ENCODE measurements at places on chromosomes 12 and 14.

DNA sequence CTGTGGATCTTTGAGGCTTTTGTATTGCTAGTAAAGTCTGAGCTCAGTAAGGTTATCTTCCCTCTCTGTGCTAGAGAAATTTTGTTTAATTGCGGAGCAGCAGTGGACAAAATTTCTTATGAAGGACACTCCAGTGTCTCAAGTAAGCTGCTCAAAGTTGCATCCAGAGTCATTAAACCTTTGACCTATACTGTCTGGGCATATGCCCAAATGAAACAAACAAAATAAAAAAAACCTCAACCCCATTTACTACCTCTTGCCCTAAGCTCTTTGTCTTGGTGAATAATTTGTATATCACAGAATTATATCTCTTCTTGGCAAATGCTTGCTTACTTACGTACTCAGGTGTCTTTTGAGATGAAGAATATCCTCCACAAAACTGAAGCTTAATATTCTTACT, 465.2 kb downstream of the SOX5 start:
- DNase-seq = no peak

GRCh38 chr14:22991852-22992251, 9.5 kb upstream of the AJUBA start:
- peak; percentile 63 for DNase-seq

GRCh38 chr14:71122866-71123565, 215.8 kb downstream of the PCNX1 start:
- no peak for DNase-seq

- peak; percentile 14 for DNase-seq
Measured at GRCh38 chr12:62900686-62901272, 34.2 kb downstream of the PPM1H start.

GRCh38 chr12:212715-213526, 1.0 kb downstream of the SLC6A12 start:
- DNase-seq = no peak

GRCh38 chr12:30304528-30304927, 391.1 kb downstream of the IPO8 start:
- DNase-seq = no peak

- DNase-seq = peak; percentile 87
Measured at GRCh38 chr14:69101331-69101826, 51.5 kb downstream of the DCAF5 start.

DNA sequence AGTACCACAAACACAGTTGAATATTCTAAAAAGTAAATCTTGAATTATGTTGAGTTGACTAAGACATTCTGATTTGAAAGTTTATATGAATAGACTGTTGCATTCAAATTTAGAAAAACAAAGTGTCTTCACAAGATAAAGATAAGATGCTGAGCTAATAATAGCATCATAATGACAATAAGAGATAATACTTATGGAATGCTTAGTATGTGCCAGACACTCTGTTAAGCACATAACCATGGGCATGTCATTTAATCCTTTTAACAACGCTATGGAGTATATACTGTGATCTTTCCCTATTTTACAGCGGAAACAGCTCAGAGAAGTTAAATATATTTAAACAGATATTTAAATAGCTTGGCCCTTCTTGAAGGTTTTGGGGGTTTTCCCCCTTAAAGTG, 163.4 kb downstream of the SRGAP1 start:
- no peak for DNase-seq

DNA sequence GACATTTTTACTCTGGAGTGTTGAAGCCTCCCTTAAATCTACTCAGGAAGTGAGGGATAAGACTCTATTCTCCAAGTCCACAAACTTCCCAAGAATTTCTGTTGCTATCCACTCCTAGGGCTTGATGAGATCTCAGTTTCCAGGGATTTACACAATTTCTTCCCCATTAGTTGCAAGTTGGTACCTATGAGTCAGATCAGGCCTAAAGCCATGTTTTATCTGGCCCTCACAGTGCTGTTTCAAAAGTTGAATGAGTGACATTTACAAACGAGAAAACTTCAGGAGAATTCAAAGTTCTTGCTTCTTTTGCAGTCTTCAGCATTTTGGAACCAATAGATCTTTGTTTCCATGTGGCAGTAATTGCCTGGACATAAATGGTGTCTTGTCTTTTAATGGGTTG, 156.4 kb upstream of the SYT10 start:
- no peak for DNase-seq

DNA sequence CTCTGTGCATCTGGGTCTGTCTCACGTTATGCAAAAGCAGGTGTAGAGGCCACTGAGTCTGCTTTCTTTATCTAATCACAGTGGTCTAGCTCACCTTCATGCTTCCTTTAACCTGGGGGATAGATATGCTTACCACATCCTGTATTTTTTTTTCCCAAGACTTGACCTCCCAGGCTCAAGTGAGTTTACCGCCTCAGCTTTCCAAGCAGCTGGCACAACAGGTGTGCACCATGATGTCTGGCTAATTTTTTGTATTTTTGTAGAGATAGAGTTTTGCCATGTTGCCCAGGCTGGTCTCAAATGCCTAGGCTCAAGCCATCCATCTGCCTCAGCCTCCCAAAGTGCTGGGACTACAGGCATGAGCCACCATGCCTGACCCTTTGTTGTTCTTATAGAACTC, 236.0 kb downstream of the ATP23 start:
- no peak for DNase-seq

DNA sequence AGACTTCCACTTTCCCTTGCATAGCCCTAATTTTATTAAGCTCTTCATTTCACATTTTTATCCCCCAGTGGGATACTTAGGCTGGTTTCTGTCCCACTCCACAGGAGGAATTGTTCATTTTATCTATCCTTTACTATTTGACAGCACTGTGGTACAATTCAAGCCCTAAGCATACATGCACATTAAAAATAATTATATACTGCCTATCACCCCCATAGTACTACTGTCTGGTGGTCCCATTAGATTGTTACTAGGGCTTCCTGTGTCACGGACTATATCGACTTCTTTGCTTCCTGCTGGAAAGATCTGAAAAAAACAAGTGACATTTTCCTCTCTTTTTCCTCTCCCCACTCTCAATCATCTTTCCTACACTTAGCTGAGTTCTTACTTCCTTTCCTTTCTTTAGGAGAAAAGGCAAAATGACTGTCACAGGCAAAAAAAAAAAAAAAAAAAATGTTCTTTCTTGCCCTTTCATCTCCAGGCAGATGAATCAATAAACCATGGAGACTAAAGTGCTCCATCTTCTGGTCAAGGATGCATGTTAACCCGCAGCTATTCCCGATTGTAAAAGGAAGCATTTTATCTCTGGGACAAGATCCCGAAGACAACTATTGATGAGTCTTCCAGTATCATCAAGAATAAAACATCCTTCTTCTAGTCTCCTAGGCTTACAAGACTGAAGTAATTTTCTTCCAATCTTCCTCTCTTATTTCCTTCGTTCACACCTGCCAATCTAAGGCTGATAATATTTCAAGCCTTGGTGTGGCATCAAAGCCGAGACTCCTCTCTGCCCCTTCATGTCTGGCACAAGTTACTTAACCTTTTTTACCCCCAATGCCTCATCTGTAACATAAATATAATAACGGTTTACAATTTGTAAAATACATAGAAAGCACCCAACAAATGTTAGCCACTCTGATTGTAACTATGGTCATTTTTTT, 94.4 kb upstream of the PLEKHG7 start:
- DNase-seq = peak; percentile 40

GRCh38 chr12:16939871-16940306, 333.9 kb upstream of the LMO3 start:
- peak; percentile 81 for DNase-seq

GRCh38 chr12:93178154-93178878, 199.4 kb upstream of the NUDT4 start:
- peak; percentile 55 for DNase-seq

- no peak for DNase-seq
Measured at GRCh38 chr12:8146442-8146771, 10.4 kb upstream of the ZNF705A start.

- peak; percentile 55 for DNase-seq
Measured at GRCh38 chr12:7747246-7747645, at the start of gene CLEC4C. Gene CLEC4C (minus strand): TSS chr12:7747375. CDS start chr12:7747348, 27 bp downstream.

GRCh38 chr14:23243066-23243465, 5.3 kb downstream of the RNF212B start:
- DNase-seq = no peak

DNA sequence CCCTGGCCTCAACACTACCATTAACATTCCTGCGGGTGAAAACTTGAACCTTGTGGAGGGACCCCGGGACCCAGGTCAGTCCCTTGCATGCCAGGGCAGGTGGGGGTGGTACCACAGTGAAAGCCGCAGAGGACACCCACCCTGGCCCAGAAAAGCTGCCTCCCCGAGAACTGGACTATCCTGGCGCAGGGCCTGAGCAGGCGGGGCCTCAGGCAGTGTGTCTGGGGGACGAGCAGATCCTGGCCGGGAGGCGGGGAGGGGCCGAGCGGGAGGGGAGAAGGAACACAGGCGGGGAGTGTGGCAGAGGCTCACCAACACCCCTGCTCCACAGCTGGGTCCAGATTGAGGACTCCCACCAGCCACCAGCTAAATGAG, 10.0 kb downstream of the AHNAK2 start:
- DNase-seq = no peak

DNA sequence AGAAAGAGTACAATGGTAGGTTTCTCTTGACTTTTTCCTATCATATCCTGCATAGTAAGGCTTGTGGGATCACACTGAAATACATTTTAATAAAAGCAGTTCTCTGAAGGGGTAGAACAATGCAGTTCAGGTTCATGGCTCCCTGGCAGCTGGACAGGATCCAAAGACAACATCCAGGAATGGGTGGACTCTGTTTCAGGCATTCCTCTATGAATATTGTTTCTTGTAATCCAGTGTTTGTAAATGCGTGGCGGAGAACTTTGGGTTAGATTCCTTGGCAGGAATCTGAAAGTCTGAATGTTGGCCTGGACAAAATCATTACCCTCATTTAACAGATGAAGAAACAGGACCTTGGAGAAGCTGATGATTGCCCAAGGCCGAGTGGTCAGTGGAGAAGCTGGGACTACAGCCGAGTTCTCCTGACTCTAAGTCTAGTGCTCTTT, 43.5 kb downstream of the SYNE2 start:
- DNase-seq = no peak

DNA sequence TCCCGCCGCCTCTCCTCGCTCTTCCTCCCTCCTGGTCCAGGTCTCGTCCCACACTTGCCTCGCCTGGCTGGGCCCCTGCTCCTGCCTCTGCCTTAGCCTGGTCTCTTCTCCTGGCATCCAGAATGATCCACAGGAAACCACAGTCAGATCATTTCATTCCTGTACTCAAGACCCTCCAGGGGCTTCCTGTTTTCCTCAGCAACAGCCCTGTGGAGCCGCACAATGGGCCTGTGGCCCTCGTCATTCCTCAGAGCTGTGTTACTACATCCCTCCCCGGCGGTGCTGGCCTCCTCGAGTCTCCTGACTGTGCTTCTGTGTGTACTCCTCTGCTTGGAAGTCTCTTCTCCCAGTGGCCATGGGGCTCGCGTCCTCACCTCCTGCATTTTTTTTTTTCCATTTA, 20.1 kb downstream of the ATP6V0A2 start:
- no peak for DNase-seq

GRCh38 chr12:24113701-24114100, 164.2 kb upstream of the SOX5 start:
- DNase-seq = no peak

DNA sequence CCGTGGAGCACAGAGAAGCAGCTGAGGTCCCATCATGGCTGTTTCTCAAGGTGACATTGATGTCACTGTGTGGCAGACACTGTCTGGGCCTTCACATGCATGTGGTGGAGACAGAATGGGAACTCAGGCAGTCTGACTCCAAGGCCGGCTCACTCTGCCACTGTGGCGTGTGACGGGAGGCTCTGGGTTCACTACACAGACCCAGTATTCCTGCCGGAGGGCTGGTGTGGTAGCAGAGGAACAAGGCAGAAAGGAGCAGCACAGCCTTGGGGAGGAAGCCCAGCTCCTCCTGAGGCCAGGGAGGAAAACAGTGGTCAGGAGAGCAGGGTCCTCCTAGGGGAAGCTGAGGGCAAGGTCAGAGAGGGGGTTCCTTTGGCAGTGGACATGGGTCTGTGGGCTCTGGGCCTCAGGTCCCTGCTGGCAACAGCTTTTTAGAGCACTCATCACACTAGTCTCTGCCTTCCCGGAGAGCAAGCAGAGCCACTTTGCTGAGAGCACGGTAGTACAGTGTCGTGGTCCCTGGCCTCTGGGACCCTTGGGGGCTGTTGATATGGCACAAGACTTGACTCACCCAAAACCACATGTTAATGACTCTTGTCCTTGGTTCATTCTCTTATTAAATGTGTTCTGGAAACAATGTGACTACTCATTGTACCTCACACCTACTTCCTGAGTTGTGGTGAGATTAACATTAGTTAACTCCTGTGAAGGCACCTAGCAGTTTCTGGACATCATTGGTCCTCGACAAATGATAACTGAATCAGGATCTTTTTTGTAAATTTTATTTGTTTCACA, 21.3 kb downstream of the DCAF4 start:
- no peak for DNase-seq

DNA sequence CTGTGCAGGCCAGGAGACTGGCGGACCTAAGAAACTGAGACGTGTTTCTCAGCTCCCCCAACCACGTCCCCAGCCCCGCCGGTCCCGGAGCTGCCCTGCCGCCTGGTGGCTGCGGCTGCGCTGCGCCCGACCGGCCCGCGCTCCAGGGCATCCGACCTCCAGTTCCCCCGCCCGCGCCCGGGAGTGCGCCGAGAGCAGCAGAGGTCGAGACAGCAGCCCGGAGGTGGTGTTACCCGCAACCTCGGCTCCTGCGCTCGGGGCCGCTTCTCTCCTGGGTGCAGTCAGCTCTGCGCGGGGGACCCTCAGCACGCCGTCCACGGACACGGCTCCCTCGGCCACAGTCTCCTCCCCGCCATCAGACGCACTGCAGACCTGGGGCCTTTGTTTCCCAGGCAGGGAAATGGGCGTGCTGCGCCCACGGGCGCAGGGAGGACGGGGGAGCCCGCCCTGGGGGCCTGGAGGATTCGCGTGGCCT, 21.6 kb upstream of the GPR132 start:
- peak; percentile 78 for DNase-seq

GRCh38 chr12:22018860-22019259, 27.2 kb upstream of the CMAS start:
- no peak for DNase-seq

DNA sequence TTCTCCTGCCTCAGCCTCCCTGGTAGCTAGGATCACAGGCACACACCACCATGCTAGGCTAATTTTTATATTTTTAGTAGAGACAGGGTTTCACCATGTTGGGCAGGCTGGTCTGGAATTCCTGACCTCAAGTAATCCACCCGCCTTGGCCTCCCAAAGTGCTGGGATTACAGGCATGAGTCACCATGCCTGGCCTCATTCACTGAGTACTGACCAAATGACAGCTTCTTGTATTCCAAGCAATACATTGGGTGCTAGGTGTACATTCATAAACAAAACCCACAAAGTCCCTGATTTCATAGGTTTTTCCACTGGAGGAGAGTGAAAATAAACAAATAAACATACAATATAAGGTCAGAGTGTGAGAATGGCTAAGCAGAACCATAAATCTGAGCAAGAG, 136.3 kb downstream of the HELB start:
- no peak for DNase-seq

GRCh38 chr12:65584016-65584415, 240.3 kb upstream of the HMGA2 start:
- DNase-seq = no peak

Data from MV-4-11 (cell line).